ENCODE measurements at places on chromosomes 11 and 22.

- DNase-seq, result no peak
These were observed 226.4 kb downstream of the LUZP2 start for GRCh38 chr11:24723231-24723630.

GRCh38 chr22:45503050-45503815 lies 550 bp downstream of the FBLN1 start:
- no peak for DNase-seq

- peak; percentile 92 for DNase-seq
These were observed 40.4 kb downstream of the FLI1 start for GRCh38 chr11:128734103-128734831.

GRCh38 chr11:111795334-111795985 lies 29.3 kb upstream of the PPP2R1B start:
- peak; percentile 4 for DNase-seq

DNA sequence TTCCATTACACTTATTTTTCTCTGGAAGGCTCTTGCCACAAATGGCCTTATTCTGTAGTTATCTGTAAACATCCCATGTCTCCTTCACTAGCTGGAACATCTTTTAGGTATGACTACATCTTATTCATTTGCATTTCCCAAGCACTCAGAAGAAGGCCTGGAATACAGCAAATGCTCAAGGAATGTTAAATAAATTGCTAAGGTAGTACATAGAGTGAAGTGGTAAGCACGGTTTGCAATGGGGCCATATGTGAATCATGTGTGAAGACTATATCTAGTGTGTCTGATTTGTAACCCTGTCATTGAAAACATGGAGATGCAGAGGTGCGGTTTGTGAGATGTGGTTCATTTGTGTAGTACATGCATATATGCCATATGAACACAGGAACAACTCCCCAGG lies 33.5 kb downstream of the GDPD4 start:
- DNase-seq, result no peak

- DNase-seq, result no peak
These were observed 118.2 kb upstream of the KIRREL3 start for GRCh38 chr11:127118811-127119210.

GRCh38 chr11:119643212-119643875 lies 85.7 kb downstream of the NECTIN1 start:
- DNase-seq, result no peak

DNA sequence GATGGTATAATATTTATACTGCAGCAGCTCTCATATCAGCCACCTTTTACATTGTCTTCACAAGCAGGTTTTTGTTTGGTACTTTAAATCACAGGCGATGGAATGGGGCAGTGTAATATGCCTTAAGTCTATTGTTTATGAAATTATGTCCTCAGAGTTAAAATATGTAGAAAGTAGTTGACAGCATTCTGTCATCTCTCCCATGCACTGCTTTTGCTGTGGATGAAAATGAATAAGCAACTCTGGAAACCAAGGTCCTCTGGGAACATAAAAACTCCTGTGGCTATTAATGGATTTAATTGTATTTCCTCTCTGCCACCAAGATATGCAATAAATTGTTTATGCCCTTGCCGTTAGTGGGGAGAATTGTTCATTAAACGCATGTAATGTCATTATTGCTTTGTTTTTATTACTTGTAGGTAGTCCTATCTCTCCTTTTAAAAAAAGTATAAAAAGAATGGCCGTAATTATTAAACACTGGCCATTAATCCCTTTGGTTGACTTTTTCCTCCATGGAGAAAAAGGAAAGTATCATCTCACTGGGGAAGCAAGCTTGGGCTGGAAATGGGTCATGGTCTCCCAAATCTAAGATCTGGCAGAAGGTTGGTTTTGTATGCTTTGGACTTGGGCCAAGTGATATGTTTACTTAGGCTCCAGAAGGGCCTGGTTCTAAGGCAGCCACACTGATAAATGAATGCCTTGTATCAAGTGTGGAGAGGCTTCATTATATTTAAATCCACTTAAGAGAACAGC lies 13.1 kb downstream of the PACS1 start:
- DNase-seq, result no peak

GRCh38 chr11:126963603-126964363 lies 36.8 kb downstream of the KIRREL3 start:
- DNase-seq, result no peak

GRCh38 chr11:45180848-45181192 lies 34.4 kb downstream of the PRDM11 start:
- peak; percentile 56 for DNase-seq

DNA sequence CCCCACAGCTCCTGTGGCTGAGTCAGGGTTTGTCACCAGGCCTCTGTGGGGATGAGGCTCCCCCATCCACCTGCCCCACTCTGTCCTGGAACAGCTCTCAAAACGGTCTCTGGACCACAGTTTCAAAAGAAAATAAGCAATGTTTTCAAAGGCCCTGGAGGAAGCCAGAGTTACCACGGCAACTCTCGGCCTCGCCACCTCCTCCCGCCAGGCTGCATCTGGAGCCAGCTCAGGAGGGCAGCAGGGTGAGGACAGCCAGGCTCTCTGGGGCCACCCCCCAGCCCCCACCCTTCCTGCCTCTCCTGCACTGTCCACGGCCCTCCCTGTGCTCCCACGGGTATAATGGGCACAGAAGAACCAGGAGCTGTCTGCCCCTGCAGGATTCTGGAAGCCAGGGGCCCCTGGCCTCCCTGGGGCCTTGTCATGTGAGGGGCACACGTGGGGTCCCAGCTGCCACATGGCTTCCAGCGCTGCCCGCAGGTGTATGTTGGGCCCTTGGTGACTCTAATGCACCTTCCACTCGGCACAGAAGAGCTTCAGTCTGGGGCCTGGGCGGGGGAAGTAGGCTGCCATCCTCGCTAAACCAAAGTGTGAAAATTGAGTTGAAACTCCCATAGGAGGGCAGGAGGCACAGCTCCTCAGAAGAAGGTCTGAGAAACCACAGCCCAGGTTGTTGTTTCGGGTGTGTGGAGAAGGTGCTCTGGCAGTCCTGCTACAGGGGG lies 10.3 kb downstream of the CD81 start:
- no peak for DNase-seq

GRCh38 chr22:46084943-46085827 lies 65.1 kb upstream of the PPARA start:
- DNase-seq, result no peak

DNA sequence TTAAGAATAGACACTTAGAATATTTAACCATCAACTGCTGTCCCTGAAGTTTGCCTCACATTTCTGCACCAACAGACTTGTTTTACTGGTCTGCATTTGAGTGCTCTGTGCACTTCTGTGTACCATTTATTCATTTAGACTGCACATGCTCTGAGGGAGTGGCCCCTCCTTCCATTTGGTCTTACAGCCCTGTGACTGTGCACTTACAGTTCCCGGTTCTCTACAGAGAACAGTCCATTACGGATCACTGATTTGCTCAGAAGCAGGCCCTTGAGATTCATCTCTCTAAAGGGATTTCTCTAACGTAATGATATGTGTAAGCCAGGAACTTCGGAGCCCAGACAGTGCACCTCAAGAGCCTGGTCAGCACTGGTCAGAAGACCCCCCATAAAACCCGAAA lies 247.3 kb upstream of the BLID start:
- no peak for DNase-seq

DNA sequence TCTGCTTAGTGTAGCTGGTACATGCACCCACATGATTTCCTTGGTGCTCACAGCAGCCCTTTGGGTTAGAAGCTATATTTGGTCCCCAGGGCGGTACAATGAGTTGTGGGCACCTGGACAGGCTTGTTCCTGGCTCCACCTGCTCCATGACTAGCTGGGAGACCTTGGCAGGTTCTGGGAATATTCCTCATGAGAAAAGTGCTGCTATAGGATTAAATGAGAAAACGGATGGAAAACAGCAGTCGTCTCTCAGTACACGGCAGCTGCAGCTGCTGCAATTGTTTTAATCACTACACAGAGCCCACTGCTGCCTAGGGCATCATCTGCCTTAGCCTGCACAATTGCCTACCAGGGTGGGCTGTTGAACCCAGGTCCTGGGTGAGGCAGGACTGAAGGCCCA lies 424.5 kb upstream of the B3GAT1 start:
- DNase-seq, result no peak

GRCh38 chr11:2074266-2074825 lies 64.8 kb downstream of the IGF2 start:
- peak; percentile 1 for DNase-seq
